GM06990 (cell line): ENCODE measurements at places on chromosomes 16 and 17.

GRCh38 chr17:64718058-64718457, 56.0 kb upstream of the SMURF2 start:
- no peak for DNase-seq

DNA sequence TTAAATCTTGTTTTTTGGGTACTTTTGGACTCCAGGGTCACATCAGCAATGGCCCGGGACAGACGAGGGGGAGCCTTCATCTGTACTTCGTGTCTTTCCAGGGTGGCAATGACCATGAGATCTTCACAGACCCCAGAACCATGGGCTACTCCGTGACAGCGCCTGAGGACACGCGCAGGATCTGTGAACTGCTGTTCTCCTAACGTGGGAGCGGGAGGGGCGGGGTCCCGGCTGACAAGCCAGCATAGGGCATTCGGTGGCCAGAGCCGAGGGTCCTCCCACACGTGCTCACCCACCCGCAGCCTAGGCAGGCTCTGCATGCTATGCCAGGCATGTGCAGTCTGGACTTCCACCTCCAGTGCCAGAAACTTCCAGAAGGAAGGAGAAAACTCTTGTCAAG, 21.2 kb downstream of the CARHSP1 start:
- no peak for DNase-seq

DNA sequence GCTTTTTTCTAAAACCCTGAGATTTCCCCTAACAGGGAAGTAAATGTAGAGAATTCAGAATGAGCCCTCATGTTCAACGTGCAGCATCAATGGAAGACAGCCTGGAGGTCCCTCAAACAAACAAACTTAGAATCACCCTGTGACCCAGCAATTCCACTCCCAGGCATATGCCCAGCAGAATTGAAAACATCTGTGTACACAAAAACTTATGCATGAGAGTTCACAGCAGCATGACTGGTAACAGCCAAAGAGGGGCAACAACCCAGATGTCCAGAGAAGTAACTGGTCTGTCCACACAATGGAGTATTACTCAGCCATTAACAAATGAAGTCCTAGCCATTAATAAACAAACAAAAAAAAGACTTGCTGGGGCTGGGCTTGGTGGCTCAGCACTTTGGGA, 252.7 kb downstream of the PARN start:
- no peak for DNase-seq

- no peak for DNase-seq
Observed at GRCh38 chr16:50659806-50660205, 21.3 kb downstream of the SNX20 start.

DNA sequence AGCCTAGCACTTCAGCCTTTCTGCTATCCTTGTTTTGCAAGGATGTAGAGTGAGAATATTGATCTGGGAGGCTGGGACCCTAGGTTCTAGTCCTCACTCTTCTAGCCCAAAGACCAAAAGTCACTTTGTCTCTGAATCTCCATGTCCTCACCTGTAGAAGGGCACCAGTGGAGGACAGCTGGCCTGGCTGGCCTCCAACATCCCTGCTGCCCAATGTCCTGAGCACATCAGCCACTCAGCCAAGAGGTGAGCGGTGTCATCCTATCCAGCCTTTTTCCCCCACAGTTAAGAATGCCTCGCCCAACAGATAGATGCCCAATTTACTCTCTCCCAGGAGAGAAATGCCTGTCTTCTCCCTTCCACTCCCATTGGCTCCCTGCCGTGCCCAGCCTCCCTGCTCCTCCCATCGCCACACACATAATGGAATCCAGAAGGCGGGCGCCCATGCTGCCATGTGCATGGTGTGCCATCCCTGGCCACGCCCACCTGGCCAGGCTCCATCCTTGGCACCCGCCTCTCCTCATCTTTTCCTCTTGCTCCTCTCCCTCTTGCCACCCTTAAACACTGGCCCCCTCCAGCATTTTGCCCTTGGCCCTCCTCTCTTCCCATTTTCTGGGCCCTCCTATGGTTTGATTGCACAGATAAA, 157.3 kb upstream of the SDK2 start:
- DNase-seq, result no peak

- no peak for DNase-seq
Observed at GRCh38 chr16:6132121-6132520, 1034.5 kb upstream of the EEF2KMT start.

GRCh38 chr16:86755571-86756006, 177.2 kb downstream of the FOXL1 start:
- no peak for DNase-seq

DNA sequence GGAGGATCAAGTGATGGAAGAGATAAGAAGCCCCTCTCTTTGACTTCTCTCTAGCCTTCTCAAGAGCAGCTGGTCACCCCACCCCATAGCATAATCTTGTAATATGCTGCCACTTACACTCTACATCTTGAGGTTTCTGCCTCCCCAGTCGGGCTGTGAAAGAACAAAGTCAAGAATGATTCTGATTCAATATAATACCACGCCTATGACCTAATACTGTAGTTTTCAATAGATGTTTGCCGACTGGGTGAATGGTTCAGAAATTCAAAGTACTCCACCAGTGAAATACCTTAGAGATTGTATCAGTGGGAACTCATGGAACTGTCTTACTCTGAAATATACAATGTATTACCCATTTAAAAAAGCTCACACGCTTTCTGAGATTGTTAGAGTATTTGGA, 93.0 kb upstream of the ZFHX3 start:
- DNase-seq, result no peak

DNA sequence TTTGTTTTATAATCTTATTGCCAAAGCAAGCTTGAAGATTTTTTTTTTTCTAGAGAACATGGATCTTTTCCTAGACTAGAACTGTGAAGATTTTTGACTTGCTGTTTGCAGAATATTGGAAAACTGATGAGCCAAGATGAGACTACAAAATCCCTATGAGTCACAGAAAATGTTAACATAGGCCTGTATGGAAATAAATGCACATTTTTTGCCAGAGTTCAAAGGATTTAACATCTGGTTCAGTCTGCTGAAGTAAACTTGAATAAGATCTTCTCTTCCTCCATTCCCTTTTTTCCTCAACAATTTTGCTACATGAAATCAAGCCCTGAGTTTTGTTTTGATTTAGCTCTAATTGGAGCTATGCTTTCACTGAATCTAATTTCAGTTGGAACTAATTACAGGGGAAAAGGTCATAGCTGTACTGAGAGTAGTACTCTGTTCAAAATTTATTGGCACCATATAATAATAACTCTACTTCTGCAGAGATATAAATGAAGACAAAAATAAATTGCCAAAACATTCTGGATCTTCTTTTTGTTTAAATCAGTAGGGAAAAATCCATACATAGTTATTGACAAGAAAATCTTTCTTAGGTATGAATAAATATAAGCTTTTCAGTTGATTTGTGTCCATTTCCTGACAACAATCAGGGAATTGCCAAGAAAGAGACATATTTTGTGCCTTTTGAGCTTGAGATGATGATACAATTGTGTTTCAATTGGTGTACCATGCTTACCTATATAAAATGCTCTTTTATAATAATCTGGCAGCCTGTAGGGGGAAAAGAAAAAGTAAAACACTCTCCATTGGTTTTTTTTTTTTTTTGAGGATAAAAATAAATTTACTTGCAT, 387.5 kb upstream of the GOT2 start:
- DNase-seq, result no peak

GRCh38 chr17:28737770-28738679, 5.8 kb upstream of the TRAF4 start:
- peak; percentile 87 for DNase-seq

- DNase-seq, result no peak
Observed at GRCh38 chr17:50770346-50770745, 3.0 kb upstream of the ANKRD40CL start.

- no peak for DNase-seq
Observed at GRCh38 chr17:81019563-81020442, 15.1 kb upstream of the BAIAP2 start.

- no peak for DNase-seq
Observed at GRCh38 chr17:1802429-1802828, 27.3 kb downstream of the SMYD4 start.

- no peak for DNase-seq
Observed at GRCh38 chr17:9036336-9036735, 15.0 kb downstream of the NTN1 start.

GRCh38 chr16:70737377-70738082, 51.7 kb upstream of the MTSS2 start:
- peak; percentile 87 for DNase-seq

GRCh38 chr16:53775821-53776431, 72.0 kb downstream of the FTO start:
- no peak for DNase-seq

DNA sequence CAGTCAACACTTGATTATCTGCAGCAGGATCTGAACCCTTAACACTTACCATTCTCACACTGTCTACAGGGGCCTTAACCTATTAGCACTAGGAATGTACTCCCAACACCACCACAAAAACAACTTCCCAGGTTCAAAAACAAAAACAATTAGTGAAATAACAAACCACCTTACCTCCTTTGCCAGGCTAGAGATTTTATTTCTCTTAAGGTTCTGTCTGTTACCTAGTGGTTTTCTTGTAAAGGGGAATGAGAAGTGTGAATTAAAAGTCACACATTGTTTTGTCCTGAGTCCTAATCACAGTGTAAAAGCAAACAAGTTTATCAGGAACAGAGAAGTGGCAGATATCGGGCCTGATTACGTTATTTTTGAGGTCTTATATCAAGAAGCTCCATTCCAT, 9.7 kb downstream of the SMARCE1 start:
- DNase-seq, result no peak

GRCh38 chr16:89133457-89134127, 38.0 kb upstream of the CDH15 start:
- DNase-seq, result no peak

- no peak for DNase-seq
Observed at GRCh38 chr17:9185142-9185541, 163.8 kb downstream of the NTN1 start.

- DNase-seq, result no peak
Observed at GRCh38 chr16:51144203-51144602, 6.9 kb downstream of the SALL1 start.

GRCh38 chr16:55613613-55614335, 42.0 kb upstream of the SLC6A2 start:
- DNase-seq, result no peak

GRCh38 chr16:53129281-53130158, 74.7 kb downstream of the CHD9 start:
- DNase-seq, result no peak

GRCh38 chr17:44557651-44558285, 484 bp downstream of the FZD2 start:
- peak; percentile 64 for DNase-seq

GRCh38 chr17:51385208-51385607, 124.9 kb downstream of the UTP18 start:
- no peak for DNase-seq

DNA sequence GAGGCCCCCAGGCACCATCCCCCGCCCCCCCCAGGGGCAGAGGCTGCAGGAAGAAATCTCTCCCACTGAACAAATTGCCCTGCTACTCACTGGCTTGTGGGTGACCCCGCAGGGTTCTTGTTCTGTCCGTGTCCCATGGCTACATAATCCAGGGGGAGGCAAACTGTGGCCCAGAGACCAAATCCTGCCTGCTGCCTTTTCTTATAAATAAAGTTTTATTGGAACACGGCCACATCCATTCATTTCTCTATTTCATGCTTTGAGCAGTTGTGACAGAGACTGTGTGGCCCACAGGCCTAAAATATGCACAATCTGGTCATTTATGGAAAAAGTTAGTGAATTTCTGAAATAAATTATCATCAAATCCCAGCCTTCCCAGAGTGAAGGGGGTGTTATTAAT, 38.2 kb downstream of the ABCC6 start:
- DNase-seq, result no peak

DNA sequence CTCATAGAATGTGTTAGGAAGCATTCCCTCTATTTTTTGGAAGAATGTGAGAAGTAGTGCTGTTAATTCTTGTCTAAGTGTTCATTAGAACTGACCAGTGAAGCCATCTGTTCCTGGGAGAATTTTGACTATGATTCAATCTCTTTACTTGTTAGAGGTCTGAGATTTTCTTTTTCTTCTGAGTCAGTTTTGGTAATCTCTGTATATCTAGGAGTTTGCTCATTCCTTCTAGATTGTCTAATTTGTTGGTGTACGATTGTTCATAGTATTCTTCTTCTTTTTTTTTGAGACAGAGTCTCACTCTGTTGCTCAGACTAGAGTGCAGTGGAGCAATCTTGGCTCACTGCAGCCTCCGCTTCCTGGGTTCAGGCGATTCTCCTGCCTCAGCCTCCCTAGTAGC, 20.4 kb downstream of the NFATC3 start:
- no peak for DNase-seq

DNA sequence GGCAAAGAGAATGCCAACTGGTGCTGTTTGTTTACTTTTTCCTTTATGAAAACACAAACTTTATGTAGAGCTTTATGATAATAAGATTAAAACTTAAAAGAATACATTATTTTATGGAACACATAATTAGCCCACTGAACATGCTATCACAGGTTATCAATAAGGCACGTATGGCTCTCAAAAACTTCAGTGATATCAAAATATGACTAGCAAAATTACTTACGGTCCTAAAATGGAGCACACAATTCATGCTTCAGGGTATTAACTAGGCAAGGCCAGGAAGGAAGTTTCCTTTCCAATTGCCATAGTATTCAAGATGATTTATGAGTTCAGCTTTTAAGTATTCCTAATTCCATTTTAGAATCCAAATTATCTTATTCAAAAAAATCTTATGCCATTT, 3.6 kb downstream of the RNF43 start:
- no peak for DNase-seq

- DNase-seq, result peak; percentile 77
Observed at GRCh38 chr16:87698676-87699199, 67.0 kb downstream of the KLHDC4 start.

- DNase-seq, result no peak
Observed at GRCh38 chr17:1683459-1683858, 1.2 kb downstream of the PRPF8 start.

DNA sequence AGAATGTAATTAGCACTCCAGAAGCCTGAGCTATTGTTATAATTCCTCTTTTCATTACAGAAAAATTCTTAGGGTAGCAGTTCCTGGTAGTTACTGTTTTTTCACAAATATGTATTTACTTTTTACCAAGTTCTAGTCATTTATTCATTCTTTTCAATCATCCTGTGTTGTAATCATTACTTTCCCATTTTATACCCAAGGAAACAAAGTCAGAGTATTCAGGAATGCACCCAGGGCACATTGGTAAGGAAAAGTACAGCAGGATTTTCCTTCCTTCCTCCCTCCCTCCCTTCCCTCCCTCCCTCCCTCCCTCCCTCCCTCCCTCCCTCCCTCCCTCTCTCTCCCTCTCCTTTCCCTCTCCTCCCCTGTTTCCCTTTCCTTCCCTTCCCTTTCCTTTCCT, 115.9 kb upstream of the RBFOX1 start:
- no peak for DNase-seq

- no peak for DNase-seq
Observed at GRCh38 chr16:16163571-16163970, 59.7 kb downstream of the ABCC6 start.
